ENCODE measurements at places on chromosomes 1 and 21. TPM values are rescaled to one million over a fixed set of nuclear protein-coding genes. Genes with fewer than 3 reads are reported as not detected.

- DNase-seq, result no peak
These were observed 85.1 kb downstream of the KCNN3 start for GRCh38 chr1:154784924-154785531.

DNA sequence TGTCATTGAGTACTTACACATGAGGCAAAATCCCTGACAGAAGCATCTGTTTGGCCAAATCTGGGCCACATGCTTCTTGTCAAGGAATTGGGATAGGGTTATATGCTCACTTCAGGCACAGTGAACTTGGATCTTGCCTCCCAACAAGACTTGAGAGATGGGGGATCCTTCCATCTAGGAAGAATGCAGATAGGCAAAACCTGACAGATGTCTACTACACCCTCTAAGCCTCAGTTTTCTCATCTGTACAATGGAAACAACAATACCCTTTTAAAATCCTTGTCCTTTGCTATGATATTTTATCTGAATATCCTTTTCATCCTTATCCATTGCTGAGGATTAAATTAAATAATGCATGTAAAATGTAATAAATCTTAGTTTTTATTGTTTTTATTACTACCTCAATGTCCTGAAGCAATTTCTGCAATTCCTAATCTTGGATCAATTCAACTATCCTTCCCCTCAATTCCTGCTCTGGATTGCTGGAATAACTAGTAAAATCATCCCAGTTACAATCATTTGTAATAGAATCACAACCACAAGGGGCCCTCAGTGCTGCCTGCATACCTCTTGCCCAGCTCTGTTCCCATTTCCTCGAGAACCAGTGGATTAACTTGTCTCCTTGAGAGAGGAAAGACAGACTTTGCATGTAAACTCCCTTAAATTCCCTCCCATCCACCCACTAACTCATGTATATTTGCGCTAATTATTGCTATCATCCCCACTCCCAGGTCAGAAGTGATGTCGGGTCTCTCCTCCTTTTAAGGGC is 8.1 kb upstream of the XPR1 start:
- peak; percentile 58 for DNase-seq

Gene KCNH1
- 0.54 TPM for total RNA-seq

DNA sequence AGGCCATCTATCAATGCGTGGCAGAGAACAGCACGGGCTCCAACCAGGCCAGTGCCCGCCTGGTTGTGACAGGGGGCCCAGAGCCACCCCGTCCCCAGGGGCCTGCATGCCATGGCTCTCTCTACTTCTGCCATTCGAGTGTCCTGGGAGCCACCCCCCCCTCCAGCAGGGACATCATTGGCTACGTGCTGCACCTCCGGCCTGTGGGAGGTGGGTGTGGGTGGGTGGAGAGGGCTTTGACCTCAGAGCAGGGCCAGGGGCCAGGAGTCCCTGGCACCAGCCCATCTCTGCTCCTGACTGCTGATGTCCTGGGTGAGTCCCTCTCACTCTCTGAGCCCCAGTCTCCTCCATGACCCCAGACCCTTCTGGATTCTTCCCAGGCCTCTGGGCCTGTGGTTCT is 25.3 kb downstream of the SLC27A3 start:
- DNase-seq, result no peak
